COLO829 (cell line): ENCODE measurements at places on chromosomes 16 and 17.

- DNase-seq = no peak
These were observed 35.7 kb downstream of the NOS2 start for GRCh38 chr17:27764589-27764988.

DNA sequence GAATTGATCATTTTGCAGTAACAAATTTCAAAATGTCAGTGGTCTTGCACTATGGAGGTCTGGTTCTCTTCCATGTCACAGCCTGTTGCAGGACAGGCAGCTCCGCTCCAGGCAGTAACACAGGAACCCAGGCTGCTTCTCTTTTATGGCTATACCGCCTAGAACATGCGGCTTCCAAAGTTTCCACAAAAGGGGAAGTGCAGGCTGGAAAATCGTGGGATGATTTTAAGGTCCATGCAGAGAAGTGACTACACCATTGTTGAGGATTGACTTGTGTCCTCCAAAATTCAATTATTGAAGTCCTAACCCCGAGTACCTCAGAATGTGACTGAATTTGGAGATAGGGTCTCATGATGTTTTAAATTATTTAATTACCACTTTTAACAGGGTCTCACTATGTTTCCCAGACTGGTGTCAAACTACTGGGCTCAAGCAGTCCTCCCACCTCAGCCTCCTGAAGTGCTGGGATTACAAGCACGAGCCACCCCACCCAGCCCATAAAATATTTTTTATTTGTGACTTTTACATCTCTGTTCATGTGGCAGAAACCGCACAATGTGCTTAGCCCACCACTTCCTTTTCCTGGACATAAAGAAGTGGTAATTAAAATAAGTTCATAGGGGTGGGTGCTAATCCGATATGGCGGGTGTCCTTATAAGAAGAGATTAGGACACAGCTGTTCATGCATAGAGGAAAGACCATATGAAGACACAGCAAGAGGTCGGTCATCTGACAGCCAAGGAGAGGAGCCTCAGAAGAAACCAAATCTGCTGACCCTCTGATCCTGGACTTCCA is 279.2 kb upstream of the RPL38 start:
- no peak for DNase-seq

DNA sequence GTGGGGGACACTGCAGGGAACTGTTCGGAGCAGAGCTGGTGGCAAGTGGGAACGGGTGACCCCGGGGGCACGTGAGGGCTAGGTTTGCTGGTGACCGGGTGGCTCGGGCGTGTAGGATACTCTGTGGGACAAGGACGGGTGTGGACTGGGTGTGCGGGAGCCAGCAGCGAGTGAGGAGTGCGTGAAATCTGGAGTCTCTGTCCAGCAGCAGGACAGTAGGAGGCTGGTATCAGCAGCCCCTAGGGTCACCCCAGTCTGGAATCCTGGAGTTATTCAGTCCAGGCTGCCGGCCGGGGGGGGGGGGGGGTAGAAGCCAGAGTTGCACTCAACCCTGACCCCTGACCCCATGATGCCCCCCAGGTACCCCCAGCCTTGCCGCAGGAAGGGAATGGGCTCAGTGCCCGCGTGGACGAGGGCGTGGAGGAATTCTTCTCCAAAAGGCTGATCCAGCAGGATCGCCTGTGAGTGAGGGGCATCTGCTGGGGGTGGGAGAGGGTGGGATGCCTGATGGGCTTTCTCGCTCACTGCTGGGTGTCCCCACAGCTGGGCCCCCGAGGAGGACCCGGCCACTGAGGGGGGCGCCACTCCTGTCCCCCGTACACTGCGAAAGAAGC is 6.2 kb downstream of the ACD start:
- DNase-seq = no peak

- DNase-seq = no peak
These were observed 48.2 kb downstream of the KCNJ2 start for GRCh38 chr17:70217571-70217970.

DNA sequence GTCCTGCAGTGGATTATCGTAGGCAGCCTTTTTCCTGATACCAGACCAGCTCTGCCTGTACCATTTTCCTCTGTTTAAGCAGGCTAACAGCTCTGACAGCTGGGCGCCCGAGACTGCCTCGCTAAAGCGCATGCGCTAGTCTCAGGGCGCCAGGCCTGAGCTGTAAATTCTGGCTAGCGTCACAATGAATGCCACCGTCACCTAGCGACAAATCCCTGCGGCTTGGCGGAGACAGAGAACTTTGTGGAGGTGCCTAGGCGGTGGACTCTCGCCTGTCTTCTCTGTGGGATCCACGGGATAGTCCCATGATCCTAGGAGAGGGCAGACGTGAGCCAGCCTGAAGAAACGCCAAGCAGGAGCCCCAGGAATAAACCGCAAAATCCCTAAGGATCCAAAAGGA is 573.9 kb downstream of the KCNJ18 start:
- no peak for DNase-seq

GRCh38 chr17:5788266-5788900 is 204.1 kb upstream of the NLRP1 start:
- DNase-seq = no peak

DNA sequence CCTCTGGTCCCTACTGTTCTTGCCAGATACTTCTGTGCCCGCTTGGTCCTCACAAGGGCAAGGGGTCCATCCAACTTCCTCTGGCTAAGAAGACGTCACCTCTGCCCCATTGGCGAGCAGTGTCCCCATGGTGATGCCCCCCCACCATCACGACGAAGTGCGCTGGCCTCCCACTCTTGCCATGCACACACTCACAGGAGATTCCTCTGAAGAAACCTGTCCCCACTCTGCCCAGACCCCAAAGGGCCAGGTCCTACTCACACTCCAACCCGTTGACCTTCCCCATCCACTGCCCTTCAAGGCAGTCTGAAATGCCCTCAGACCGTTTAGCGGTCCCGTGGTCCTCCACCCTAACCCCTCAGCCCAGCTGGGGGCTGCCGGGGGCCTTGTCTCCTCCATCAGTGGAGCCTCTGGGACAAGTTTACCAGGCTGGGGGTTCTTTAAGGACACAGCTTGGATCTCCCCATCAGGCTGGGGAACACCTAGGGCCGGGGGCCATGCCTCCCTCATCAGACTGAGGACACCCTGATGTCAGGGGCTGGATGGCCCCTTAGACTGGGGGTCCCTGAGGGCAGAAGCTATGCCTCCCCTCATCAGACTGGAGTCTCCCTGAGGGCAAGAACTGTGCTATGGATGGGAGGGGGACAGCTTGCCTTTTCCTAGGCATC is 6.5 kb downstream of the NXPH3 start:
- no peak for DNase-seq

DNA sequence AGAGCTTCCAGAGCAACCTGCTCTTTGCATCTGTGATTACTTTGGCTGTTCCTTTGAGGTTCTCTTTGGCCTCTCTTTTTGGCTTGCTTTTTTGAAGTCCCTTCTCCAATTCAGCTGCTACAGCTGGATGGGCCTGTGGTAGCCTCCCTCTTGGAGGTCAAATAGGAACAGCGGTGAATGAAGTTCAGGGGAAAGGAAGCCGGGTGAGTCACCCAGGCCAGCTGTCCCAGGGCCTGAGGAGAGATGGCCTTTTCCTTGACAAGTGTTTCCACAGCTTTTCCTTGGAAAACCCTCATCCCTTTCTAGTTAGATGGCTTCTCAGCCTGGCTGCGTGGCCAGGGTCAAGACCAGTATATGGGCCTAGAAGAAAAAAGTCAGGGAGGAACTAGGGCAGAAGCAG is 103.1 kb downstream of the STX8 start:
- DNase-seq = no peak

- DNase-seq = no peak
These were observed 8.1 kb downstream of the ZCCHC14 start for GRCh38 chr16:87484487-87485331.

DNA sequence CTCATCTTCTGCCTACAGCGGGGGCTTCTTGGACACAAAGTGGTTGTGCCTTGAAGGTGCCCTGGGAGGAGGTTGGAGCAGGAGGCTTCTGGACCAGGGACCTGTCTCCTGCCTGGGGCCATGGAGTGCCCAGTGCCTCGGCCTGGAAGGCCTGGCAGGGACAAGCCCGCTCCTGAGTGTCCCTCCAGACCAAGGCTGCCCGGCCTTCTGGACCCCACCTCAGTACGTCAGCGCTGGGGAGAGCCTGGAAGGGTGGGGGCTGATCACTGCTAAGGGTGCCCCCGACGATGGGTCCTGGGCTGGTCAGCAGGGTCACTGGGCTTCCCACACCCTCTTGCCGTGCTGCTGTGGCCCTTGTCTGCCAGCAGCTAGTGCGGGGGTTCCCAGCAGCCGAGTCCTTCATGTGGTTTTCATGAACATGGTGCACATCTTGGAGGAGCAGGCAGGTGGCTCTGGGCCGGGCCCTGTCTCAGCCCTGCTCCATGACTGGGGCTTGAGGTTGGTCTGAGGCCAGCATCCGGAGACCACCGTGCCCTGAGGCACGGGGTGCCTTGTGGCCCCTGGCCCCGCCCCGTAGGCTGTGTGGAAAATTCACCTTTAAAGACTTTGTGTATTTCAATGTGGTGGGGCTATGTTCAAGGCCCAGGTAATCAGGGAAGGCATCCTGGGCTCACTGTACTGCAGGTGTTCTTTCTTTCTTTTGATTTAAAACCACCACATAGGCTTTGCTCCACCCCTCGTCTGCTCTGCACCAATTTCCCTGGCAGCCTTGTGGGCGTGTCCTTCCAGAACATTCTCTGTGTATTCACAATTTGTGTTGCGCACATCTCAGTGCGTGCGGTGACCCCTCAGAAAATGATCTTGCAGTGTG is 22.4 kb downstream of the MGRN1 start:
- DNase-seq = no peak

DNA sequence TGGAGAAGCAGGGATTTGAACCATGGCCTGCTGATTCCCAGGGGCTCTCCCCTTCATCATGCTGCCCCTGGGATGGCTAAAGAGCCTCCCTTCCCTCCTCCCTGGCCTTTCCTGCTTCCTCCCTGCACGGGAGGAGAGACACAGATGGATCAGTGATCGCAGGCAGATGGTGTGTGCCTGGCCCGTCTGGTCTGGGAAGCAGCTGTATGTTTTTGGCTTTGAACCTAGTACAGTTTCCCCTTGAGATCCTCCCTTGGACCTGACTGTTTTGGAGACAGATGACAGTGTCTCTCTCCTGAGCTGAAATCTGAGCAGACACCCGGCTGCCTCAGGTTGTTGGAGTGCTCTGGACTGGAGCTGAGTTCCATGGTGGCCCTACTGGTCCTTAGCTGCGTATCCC is 29.0 kb upstream of the ATP2C2 start:
- DNase-seq = no peak

- no peak for DNase-seq
These were observed 17.1 kb downstream of the RND2 start for GRCh38 chr17:43042025-43042628.

- DNase-seq = peak; percentile 35
These were observed 31.1 kb upstream of the CPNE2 start for GRCh38 chr16:57061084-57061905.

GRCh38 chr16:80803339-80804055 is 901 bp downstream of the CDYL2 start:
- no peak for DNase-seq

- no peak for DNase-seq
These were observed 62.7 kb downstream of the SEC14L1 start for GRCh38 chr17:77203436-77203835.

GRCh38 chr16:23113185-23113584 is 36.1 kb downstream of the USP31 start:
- no peak for DNase-seq

GRCh38 chr16:63361032-63361624 is 1324.9 kb upstream of the CDH8 start:
- peak; percentile 11 for DNase-seq

DNA sequence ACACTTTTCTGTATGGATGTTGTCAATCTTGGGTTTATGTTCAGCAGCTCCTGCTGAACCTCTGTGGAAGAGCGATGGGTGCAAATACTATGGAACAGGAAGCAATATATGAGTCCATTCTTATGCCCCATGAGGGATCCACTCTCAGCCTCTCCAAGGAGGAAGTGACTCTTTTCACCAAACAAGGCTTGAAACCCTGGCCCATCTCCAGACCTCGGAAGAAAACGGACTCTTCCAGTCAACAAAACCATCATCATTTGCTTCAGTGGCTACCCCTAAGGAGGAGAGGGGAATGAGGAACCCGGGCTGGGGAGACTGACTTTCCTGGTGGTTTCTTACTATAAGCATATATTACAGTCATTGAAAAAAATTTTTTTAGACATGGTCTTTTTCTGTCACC is 206.2 kb downstream of the AXIN2 start:
- DNase-seq = no peak

DNA sequence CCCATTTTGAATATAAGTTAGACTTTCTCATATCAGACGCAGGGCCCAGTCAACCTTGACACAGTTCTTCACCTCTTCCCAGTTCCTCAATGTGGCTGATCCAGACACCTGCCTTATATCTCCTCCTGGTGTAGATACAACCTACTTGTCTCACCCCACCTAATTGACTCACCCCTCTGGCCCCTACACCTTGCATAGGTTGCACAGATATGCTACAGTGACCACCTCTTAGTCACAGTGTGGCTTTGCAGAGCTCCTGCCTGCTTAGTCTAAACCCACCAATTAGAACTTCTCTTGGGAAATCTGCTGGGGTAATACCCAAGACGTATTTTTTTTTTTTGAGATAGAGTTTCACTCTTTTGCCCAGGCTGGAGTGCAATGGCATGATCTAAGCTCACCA is 16.8 kb downstream of the CHP2 start:
- DNase-seq = no peak

- DNase-seq = peak; percentile 9
These were observed 9.1 kb downstream of the WSCD1 start for GRCh38 chr17:6079155-6079888.

DNA sequence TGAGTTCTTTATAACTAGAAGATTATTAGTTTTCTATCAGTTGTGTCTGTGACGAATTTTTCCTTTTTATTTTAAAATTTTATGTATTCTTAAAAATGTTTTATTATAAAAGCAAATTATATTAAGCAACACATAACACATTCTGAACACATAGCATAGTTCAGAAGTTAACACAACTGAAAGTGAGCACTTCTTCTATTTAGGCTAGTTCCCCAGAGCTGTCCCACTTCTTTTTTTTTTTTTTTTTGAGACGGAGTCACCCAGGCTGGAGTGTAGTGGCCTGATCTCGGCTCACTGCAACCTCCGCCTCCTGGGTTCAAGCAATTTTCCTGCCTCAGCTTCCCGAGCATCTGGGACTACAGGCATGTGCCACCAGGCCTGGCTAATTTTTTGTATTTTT is 37.7 kb upstream of the ALDH3A2 start:
- DNase-seq = no peak

DNA sequence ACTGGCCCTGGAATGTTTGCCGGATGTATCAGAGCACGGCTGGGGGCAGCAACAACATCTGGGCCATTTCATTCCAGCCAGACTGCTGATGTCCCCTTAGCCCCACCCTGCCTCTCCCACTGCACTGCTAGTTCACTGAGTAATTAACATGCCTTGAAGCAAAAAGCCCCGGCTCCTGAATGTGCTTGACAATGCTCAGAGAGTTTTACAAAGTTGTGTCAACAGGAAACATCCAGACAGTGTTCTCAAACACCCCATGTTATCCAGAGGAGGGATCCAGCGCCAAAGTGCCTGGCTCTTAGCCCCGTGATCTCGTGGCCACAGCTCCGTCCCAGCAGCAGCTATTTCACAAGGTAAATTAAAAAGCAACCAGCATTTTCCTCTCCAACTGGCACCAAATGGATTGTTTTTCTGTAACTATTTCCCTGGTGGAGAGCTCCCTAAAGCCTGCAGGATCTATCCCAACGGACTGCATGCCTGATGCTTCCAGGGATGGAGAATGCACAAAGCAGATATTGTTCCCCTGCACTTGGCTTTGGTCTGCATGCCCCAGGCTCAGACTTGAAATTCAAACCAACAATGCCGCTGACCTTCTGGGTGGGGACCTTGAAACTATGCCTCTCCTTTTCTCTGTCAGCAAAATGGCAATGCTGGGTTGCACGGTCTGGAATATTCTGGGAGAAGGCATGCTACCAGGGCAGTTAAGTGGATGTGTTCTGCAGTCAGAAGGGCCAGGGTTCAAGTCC is 115.6 kb upstream of the CDH5 start:
- peak; percentile 85 for DNase-seq

GRCh38 chr17:40750391-40750790 is 4.7 kb downstream of the KRT25 start:
- DNase-seq = no peak
